ENCODE measurements at places on chromosomes 5 and 9. TPM values are rescaled to one million over a fixed set of nuclear protein-coding genes. Genes with fewer than 3 reads are reported as not detected.
A peak's percentile ranks its signal among the peaks of the same experiment; 100 is the strongest.

Gene ENHO
- total RNA-seq, result 0.52 TPM

Gene ANKRD33B
- 0.93 TPM for total RNA-seq

Gene HTR1A
- not detected for total RNA-seq

Gene OR1Q1
- total RNA-seq, result not detected

Gene RHOBTB3
- 106 TPM for total RNA-seq

Gene CDKN2B
- 1.7 TPM for total RNA-seq

Gene AQP3
- total RNA-seq, result 7.5 TPM

Gene PCDHB15
- 17.0 TPM for total RNA-seq

Gene NACC2
- total RNA-seq, result 17.2 TPM

- DNase-seq, result no peak
These were observed 707 bp downstream of the GTF3C5 start for GRCh38 chr9:133031496-133031911.

DNA sequence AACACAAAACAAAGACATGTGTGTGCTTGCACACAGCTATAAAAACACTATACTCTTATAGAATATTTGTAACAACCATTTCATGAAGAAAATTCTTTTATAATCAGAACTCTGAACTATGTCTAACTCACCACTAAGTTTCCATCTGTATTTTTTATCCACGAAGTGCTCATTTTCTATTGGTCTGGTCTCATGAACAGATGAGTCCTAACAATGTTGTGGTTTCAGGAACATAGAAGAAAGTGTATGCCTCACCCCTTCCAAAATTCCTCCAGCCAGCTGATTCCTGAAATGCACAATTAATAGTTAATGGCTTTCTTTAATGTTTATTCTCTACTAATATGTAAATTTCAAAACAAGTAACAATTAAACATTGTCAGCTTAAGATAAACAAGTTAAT, 325.3 kb upstream of the GRAMD2B start:
- no peak for DNase-seq

- DNase-seq, result no peak
These were observed 31.7 kb downstream of the NRG2 start for GRCh38 chr5:140011297-140011802.

DNA sequence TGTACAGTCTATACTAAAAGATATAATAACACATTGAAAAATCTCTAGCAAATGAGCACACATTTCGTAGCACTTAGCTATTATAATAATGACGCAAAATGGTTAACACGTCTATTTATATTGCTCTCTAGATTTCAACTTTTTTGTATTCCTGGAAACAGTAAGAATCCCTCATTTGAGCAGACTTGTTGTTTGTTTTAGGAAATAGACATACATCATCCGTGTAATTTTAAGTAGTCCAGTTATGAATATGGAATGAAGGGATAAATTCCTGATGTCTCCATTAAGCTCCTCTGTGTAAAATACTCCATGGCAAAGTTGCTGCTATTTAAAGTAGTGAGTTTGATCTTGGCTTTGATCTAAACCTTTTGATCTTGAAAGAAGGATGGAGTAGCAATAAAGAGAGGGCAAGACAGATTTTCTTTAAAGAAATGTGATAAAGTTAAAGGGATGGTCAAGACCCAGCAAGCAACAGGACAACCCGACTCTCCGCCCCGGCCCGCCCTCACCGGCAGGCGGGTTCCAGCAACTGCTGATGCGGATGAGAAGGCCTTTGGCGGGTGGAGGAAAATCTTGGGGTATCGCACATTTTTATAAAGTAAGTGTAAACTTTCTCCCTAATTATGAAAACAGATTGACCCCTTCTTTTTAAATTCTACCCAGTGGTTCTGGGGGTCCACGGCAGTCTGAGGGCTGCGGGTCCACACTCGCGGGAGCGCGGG, 277.4 kb downstream of the AOPEP start:
- DNase-seq, result peak; percentile 76

- no peak for DNase-seq
These were observed 181.7 kb upstream of the S1PR3 start for GRCh38 chr9:88809355-88810161.

GRCh38 chr5:14416621-14417275, 164.8 kb upstream of the OTULINL start:
- no peak for DNase-seq

GRCh38 chr9:102652471-102652870, 342.7 kb upstream of the CYLC2 start:
- no peak for DNase-seq

DNA sequence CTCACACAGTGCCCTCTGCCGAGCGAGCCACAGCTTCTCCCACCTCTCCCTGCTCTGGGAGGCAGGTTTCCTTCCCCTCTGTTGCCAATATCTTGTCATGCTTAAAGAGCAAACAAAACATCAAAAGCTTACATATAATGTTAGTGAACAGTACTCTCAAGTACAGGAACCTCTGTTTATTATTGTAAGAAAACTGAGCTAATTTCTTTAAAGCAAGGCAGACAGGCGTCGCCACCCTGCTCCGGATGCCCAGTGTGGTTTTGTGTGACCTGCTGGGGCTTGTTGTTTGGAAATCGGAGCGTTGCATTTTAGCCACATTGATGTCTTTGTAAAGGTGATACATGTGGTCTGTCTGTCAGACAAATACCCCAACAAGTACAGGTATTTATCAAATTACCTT, 401.4 kb upstream of the IRX1 start:
- DNase-seq, result no peak

- DNase-seq, result no peak
These were observed 63.8 kb upstream of the DAPK1 start for GRCh38 chr9:87433853-87434252.

- no peak for DNase-seq
These were observed 197.0 kb downstream of the TAF11L14 start for GRCh38 chr5:17831279-17831678.

- peak; percentile 53 for DNase-seq
These were observed 128.3 kb upstream of the CCNH start for GRCh38 chr5:87541033-87541432.

- DNase-seq, result no peak
These were observed 616.0 kb upstream of the EDIL3 start for GRCh38 chr5:85000671-85001070.

DNA sequence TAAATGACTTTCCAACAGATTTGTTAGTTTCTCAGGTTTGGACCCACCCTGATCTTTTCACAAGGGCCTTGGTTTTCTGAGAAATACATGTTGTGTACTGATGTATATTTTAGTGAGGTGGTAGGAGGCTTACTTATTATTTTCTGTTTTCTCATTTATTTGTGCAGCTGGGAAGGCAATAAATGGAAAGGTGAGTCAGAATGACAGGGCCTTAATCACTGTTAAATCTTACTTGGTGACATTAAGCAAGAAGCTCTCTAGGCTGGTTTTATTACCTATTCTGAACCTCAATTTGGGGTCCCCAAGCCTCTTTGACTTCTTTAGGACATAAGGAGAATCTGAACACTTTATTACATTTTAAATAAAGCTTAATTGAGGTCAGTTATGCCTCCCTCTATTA, 214.0 kb upstream of the DAB2 start:
- DNase-seq, result no peak

DNA sequence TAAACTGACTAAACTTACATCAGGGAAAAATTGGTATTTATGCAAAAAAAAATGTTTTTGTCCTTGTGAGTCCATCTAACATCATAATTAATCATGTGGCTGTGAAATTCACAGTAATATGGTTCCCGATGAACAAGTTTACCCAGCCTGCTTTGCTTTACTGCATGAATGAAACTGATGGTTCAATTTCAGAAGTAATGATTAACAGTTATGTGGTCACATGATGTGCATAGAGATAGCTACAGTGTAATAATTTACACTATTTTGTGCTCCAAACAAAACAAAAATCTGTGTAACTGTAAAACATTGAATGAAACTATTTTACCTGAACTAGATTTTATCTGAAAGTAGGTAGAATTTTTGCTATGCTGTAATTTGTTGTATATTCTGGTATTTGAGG, 16.6 kb upstream of the SRP19 start:
- DNase-seq, result no peak

DNA sequence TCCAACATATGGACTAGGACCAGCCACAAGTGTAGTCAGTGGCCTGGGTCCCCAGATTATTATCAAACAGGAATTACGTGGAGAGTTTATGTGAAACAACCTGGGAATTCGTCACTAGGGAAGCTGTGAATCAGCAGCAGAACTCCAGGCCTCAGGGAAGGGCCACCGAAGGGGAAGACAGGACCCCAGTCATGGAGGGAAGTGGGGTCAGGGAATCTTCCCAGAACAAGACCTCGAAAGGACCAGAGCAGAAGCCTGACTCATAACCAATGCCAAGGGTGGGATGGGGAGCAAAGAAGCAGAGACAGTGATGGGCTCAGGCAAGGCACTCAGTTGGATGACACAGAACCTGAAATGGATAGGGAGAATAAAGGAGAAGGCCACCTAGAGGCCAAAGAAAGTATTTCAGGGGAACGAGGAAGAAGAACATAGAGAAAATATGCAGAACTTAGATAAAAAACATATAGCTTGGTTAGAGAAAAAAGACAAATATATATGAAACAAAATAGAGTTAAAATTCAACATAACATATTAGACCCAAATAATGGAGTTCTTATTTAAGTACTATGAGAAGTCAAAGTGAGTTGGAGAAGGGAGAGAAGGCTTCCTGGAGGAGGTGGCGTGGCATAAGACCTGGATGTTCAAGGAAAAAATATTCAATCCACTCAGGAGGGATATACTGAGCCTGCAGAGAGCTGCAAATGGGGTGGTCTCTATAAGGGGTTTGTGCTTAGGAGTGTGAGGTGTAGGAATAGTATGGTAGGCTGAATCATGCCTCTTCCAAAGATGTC, 66.7 kb upstream of the CAST start:
- no peak for DNase-seq

- no peak for DNase-seq
These were observed 526.8 kb upstream of the GRAMD2B start for GRCh38 chr5:125896368-125896767.

- no peak for DNase-seq
These were observed 13.9 kb upstream of the ANXA6 start for GRCh38 chr5:151171529-151171928.

- DNase-seq, result no peak
These were observed 22.0 kb downstream of the CHD1 start for GRCh38 chr5:98906756-98907355.

- no peak for DNase-seq
These were observed 96.6 kb downstream of the PJA2 start for GRCh38 chr5:109313127-109313526.

DNA sequence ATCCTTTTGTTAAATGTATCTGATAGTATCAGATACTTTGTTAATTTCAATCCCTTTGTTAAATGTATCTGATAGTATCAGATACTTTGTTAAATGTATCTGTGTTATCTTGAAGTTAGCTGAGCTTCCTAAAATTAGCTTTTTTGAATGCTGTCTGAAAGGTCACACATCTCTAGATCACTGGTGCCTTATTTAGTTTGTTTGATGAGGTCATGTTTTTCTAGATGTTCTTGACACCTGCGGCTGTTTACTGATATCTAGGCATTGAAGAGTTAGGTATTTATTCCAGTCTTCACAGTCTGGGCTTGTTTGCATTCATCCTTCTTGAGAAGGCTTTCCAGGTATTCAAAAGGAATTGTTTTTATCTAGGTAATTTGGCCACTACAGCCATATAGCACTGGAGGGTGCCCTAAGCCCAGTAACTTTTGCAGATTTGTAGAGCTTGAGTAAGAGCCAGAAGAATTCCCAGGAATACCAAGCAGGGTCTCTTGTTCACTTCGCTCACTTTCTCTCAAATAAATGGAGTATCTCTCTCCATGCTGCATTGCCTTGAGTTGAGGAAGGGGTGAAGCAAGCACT, 435.4 kb upstream of the GRAMD2B start:
- no peak for DNase-seq

GRCh38 chr9:88750832-88751360, 215.9 kb downstream of the NXNL2 start:
- DNase-seq, result no peak

DNA sequence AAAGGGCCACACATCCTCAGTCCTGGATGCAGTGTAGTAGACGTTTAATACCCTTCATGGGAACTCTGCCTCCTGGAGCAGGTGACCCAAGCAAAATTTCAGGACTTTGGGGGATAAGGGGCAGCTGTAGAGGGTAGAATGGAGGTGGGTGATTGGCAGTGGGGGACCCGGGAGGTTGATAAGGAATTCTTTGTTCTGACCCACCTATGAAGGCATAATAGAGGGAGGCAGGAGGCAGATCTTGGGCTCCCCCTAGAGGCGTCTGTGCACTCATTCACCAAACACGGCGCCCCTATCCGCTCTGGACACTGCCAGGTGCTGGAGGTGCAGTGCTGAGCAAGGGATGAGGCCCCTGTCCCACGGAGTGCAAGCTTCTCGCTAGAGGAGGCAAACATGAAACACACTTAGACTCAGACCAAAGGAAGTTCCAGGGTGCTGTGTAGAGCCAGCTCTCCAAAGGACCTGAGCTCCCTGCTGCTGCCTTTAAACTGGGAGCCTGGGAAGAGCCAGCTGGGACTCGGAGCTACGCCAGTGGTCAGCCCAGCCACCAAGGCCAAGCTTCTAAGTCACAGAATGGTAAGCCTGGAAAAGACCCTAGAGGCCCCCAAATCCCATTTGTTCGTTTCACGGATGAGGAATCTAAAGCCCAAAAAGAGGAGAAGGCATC, 7.7 kb downstream of the IL17B start:
- DNase-seq, result peak; percentile 51

DNA sequence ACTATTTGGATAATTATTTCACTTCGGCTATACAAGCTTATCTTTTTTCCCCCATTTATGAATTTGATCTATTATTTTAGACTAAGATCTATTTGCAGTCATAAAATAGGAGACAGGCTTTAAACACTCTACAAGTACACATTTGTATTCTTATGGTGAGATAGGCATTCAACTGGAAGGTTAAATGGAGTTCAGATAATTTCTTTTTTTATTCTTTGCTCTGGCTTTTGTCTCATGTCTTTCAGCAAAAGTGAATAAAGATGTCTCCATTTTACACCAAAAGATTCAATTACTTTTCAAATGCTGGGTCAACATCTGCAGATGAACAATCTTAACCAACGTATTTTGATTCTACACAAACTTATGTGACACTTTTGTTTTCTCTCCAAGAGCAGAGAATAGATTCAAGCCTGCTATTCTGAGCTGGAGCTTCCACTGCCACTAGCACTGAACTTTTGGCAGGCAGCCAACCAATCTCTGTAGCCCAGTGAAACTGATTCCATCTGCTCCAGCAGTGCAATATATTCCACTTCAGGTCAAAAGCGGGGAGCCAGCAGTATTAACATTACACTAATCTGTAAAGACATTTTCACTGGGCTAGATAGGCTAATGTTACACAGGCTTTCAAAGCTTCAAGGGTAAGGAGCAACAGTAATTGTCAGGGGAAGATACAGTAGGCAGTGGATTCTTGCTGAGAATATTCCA, 452.0 kb upstream of the ZNF608 start:
- peak; percentile 52 for DNase-seq

DNA sequence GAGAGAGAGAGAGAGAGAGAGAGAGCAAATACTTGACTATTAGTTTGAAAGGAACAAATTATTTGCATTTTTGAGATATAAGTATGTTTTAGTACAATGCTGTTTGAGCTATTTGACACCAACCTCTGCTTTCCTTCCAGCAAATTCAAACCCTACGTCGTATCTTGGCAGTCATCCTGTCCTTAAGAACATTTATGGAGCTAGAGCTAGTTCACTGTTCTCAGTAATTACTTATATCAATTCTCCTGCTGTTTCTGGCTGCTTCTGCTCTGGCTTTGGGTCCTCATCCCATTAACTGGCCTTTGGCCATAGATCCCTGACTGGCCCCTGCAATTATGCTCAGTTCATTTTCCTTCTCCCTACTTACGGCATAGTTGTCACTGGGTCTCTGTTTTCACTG, 19.9 kb upstream of the ERAP2 start:
- no peak for DNase-seq

GRCh38 chr9:132862533-132862932, 15.6 kb downstream of the AK8 start:
- no peak for DNase-seq

- DNase-seq, result peak; percentile 86
These were observed 1.3 kb downstream of the PHYHD1 start for GRCh38 chr9:128921881-128922763.
